Small intestine (tissue), 16 donors: ENCODE measurements at places on chromosomes 16 and 17. TPM values are rescaled to one million over a fixed set of nuclear protein-coding genes. Genes with fewer than 3 reads are reported as not detected.

The MRC2 gene
- 1.4 TPM for polyA plus RNA-seq

The ZNF747 gene
- polyA plus RNA-seq: 7.6 TPM

GRCh38 chr17:39139161-39139511 lies 12.3 kb downstream of the PLXDC1 start:
- H3K27me3 ChIP-seq: no peaks in the 10 kb centered on the region
- H3K27ac ChIP-seq: no peak overlapping the region
- H3K4me1 ChIP-seq: no peaks in the 10 kb centered on the region
- H3K4me3 ChIP-seq: no peak overlapping the region
- no peak for DNase-seq

- no peak overlapping the region for H3K27ac ChIP-seq
- H3K36me3 ChIP-seq: no peaks in the 10 kb centered on the region
- peak; percentile 73 for DNase-seq
- H3K27me3 ChIP-seq: no peaks in the 10 kb centered on the region
- no peak overlapping the region for H3K4me3 ChIP-seq
- peaks cover 3% of the 10 kb centered on the region for H3K4me1 ChIP-seq
Measured at GRCh38 chr16:1823821-1824220, 2.8 kb downstream of the HAGH start.

GRCh38 chr16:12021578-12022253 lies 45.2 kb downstream of the SNX29 start:
- H3K27me3 ChIP-seq: no peaks in the 10 kb centered on the region
- no peak overlapping the region for H3K27ac ChIP-seq
- H3K36me3 ChIP-seq: no peaks in the 10 kb centered on the region
- no peak for DNase-seq

GRCh38 chr16:977081-977701 lies 4.4 kb upstream of the SOX8 start:
- no peaks in the 10 kb centered on the region for H3K36me3 ChIP-seq
- H3K4me3 ChIP-seq: no peak overlapping the region
- no peak for DNase-seq
- peaks cover 27% of the 10 kb centered on the region for H3K27me3 ChIP-seq
- no peaks in the 10 kb centered on the region for H3K4me1 ChIP-seq

GRCh38 chr17:57350266-57350665 lies 93.9 kb downstream of the MSI2 start:
- H3K36me3 ChIP-seq: peaks cover 32% of the 10 kb centered on the region
- DNase-seq: no peak

DNA sequence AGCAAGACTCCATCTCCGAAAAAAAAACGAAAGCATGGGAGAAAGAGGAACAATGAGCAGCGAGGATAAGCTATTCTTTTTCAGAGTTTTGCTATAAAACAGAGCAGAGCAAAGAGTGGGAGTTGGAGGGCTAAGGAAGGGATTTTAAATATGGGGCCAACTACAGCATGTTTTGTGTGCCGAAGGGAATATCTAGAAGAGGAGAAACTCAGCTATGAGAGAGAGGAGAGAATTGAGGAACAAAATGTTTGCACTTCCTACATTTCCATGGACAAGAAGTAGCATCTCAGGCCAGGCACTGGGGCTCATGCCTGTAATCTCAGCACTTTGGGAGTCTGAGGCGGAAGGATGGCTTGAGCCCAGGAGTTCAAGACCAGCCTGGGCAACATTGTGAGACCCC lies 13.1 kb upstream of the GRB2 start:
- no peak for DNase-seq
- H3K4me3 ChIP-seq: no peak overlapping the region
- no peaks in the 10 kb centered on the region for H3K36me3 ChIP-seq
- H3K27ac ChIP-seq: no peak overlapping the region
- H3K4me1 ChIP-seq: no peaks in the 10 kb centered on the region
- H3K27me3 ChIP-seq: no peaks in the 10 kb centered on the region

GRCh38 chr17:17102176-17102575 lies 59.9 kb downstream of the MPRIP start:
- peaks cover 35% of the 10 kb centered on the region for H3K4me1 ChIP-seq
- no peaks in the 10 kb centered on the region for H3K27me3 ChIP-seq
- H3K4me3 ChIP-seq: no peak overlapping the region
- H3K27ac ChIP-seq: peak overlapping the region; percentile 19

GRCh38 chr16:6160303-6160702 lies 1062.7 kb upstream of the EEF2KMT start:
- no peaks in the 10 kb centered on the region for H3K27me3 ChIP-seq
- no peak overlapping the region for H3K4me3 ChIP-seq
- no peak overlapping the region for H3K27ac ChIP-seq

The GRIN2C gene
- polyA plus RNA-seq: not detected

DNA sequence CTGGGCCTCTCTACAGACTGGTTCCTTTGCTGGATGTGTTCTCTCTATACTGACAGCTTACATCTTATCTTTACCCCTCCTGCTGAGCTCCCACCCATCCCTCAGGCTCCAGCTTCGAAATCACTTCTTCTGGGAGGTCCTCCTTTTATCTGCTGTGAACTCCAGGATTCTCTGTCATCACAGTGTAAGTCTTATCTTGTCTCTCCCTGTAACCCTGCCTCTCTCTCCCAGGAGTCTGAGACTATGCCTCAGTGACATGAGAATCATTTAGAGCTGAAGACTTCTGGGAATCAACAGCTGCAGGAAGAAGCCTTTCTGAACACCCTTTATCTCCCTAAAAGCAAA lies 148.1 kb upstream of the HS3ST3A1 start:
- no peak for DNase-seq
- H3K36me3 ChIP-seq: no peaks in the 10 kb centered on the region
- no peaks in the 10 kb centered on the region for H3K4me1 ChIP-seq
- H3K27me3 ChIP-seq: no peaks in the 10 kb centered on the region
- no peak overlapping the region for H3K4me3 ChIP-seq

The MBTPS1 gene
- polyA plus RNA-seq: 24.0 TPM

The KIF18B gene
- 7.2 TPM for polyA plus RNA-seq

The EVPL gene
- polyA plus RNA-seq: 45.2 TPM

The TPSD1 gene
- not detected for polyA plus RNA-seq

- peaks cover 76% of the 10 kb centered on the region for H3K36me3 ChIP-seq
- DNase-seq: no peak
- no peak overlapping the region for H3K4me3 ChIP-seq
Measured at GRCh38 chr17:81867991-81868673, 3.0 kb downstream of the ARHGDIA start.

DNA sequence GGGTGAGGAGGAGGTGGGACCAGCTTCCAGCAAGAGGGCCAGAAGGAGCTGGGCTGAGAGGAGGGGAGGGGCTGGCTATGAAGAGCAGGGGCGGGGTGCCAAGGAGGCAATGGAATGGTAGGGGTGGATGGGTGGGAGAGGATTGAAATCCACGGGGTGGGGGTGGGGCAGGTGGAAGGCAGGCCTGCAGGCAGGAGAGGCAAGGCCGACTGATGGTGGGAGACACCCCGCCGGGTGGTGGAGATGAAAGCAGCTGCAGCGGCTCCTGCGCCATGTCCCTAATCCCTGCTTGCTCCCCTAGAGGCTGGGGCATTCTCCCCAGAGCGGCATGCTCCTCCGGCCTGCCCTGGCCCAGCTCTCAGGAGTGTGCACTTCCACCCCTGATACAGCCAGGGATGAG lies 27.8 kb upstream of the TAC4 start:
- H3K4me1 ChIP-seq: peaks cover 5% of the 10 kb centered on the region
- no peaks in the 10 kb centered on the region for H3K36me3 ChIP-seq
- H3K27ac ChIP-seq: no peak overlapping the region

DNA sequence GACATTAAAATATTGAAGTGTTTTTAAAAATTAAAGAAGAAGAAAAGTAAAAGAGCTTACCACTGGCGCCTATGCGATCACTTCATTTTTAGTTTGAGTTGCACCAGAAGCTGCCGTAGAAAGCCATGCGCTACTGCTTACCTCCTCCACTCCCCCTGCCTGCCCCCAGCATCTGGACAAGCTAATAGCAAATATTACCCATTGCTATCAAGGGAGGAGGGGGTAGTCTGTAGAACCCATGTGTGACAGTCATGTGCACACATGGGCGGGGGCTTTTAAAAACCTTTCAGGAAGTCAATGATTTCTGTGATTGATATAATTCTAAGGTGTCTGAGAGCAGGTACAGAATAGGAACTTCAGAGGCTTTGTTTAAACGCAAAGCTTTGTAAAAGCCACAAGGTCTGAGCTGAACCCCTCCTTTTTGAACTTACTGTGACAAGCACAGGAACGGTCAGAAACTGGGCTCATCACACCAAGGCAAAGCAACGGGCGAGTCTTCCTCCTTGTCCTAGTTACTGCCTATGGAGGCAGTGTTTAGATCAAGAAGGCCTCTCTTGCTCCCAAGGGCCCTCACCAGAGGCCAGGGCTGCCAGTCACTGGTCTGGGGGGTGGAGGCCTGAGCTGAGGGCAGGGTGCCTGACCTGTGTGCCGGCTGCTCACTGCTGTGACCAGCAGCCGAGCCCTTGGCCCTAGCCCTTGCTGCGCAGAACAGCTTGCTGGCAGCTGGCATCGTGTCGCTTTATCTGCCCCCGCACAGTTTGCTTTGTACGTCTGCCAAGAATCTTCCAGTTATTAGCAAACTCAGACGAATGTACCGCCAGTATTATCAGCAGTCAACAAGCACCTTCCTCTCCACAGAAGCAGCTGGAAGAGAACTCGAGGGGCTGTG lies 15.0 kb downstream of the GINS2 start:
- H3K27me3 ChIP-seq: no peaks in the 10 kb centered on the region
- peak; percentile 82 for DNase-seq
- no peak overlapping the region for H3K27ac ChIP-seq
- peaks cover 4% of the 10 kb centered on the region for H3K4me1 ChIP-seq
- H3K36me3 ChIP-seq: peaks cover 71% of the 10 kb centered on the region

The ABCA8 gene
- not detected for polyA plus RNA-seq
